Activated CD4-positive, CD25-positive, alpha-beta regulatory T cell treated with anti-CD3 and anti-CD28 coated beads, Interleukin-2, amount 50 U/mL, for 16 hours (primary cell): ENCODE measurements at places on chromosomes 1 and 21.

DNA sequence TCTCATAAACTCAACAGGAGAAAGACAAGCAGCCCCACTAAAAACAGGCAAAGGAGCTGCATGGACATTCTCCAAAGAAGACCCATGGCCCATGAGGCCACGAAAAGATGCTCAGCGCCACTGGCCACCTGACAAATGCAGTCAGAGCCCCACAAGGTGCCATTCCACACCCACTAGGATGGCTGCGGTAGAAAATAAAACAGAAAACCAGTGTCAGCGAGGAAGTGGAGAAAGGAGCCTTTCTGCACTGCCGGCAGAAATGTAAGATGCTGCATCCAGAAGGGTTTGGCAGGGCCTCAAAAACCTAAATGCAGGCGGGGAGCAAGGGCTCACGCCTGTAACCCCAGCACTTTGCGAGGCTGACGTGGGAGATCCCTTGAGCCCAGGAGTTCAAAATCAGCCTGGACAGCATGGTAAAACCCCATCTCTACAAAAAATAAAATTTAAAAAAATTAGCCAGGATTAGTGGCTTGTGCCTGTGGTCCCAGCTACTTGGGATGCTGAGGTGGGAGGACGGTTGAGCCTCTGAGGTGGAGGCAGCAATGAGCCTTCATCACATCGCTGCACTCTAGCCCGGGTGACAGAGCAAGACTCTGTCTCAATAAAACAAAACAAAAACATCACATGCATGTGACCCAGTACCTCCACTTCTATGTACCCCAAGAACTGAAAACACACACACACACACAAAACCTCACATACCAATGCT, 4.2 kb downstream of the WNT9A start:
- no peak for DNase-seq

DNA sequence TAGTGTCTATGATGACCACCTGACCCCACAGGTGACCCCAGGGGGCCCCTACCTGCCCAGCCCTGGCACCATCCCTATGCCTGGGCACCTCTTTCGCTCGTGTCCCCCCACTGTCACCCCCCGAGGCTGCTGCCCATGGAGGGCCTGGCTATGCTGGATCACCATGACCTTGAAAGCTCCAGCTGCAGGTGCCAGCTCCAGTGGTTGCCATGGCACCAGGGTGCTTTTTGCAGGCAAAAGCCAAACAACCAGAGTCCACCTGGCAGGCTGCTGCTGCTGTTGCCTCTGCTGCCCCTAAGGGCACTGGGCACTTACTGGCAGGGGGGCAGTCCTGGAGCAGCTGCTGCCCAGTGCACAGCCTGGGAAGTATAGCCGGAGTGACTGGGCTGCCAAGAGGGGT, 21.7 kb downstream of the ETNK2 start:
- no peak for DNase-seq

- DNase-seq, result no peak
Measured at GRCh38 chr1:24641646-24642151, 1.4 kb upstream of the SRRM1 start.

- DNase-seq, result no peak
Measured at GRCh38 chr1:36125129-36125991, at the start of gene COL8A2. COL8A2 (minus strand) TSS chr1:36125222; CDS start chr1:36100242, 24,980 bp downstream.

DNA sequence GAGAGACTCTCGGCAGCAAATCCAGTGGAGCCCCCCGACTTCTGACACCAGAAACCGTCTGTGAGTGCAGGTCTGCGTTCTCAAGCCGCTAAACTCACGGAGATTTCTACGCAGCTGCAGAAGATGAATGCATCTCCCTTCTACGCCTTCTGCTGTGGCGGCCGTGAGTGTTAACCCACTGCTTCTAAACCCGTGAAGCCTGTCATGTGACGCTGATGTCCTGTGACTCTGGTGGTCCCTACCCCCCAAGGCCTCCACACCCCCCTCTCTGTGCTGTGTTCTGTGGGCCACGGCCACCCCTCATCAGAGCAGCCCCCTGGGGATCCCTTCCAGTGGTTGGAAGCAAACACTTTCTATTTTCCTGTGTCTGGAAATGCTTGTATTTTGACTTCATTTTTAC, 33.9 kb upstream of the COL18A1 start:
- no peak for DNase-seq

DNA sequence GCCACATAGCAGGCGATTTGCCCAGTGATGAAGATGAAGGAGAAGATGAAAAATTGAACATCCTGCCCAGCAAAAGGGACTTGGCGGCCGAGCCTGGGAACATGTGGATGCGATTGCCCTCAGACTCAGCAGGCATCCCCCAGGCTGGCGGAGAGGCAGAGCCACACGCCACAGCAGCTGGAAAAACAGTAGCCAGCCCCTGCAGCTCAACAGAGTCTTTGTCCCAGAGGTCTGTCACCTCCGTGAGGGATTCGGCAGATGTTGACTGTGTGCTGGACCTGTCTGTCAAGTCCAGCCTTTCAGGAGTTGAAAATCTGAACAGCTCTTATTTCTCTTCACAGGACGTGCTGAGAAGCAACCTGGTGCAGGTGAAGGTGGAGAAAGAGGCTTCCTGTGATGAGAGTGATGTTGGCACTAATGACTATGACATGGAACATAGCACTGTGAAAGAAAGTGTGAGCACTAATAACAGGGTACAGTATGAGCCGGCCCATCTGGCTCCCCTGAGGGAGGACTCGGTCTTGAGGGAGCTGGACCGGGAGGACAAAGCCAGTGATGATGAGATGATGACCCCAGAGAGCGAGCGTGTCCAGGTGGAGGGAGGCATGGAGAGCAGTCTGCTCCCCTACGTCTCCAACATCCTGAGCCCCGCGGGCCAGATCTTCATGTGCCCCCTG, 3.3 kb downstream of the ZBTB18 start:
- DNase-seq, result no peak

DNA sequence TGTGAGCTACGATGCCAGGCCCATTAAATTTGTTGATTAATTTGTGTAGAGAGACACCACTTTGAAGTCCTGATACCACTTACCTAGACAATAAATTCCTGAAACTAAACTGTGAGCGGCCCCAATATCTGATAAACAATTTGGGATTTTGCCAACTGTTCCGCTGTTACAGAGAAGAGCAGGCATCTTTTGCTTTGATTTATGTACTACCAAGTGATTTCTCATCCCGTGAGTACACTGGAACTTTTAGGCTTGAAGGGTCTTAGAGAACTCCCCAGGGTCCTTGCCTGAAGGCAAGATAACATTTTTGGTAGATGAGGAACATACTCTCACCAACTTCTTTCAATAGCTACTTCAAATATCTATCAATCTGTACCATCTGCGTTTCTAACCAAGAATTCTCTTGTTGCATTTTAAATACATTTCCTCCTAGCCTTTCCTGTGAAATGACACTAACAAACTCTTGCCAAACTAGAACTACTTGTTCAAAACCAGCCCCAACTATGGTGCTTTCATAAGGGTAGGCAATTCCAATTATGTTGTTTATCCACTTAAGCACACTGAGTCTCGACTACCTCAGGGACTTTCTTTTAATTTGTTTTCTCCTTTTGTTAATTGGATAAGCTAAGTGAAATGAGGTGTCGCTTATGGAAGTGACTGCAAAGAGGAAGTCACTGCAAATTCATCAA, 23.2 kb upstream of the SLC30A1 start:
- no peak for DNase-seq

DNA sequence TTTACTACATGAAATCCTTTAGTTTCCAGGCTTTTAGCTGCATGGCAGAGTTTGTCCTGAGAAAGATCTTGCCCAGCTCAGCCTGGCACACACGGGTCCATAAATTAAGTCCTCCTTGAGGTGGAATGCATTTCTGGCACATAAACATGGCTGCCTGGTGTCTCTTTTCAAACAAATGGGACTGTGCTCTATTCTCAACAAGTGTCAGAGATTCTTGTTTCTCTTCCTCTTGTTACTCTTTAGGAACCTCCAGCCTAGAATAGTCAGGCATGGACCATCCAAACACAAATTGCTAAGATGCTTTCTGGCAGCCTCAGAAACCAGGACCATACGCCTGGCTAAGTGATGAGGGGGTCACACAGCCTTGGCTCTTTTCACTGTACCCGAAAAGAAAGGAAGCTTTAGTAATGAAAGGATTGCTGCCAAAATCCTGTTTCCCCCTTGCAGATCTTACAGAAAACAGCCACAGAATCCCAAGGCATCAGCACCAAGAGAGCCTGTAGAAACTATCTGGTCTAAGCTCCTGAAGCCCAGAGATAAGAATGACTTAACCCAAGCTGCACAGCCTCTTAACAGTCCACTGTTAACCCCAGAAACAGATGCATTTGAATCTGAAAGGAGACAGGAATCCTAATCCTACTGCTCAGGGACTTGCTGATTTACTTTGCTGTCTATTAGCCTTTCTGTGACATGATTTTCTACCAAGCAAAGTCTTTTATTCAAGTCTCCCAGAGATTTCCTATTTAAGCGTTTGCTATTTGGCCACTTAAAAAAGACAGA, 31.9 kb upstream of the NRDC start:
- no peak for DNase-seq

GRCh38 chr1:164064501-164064900, 494.5 kb upstream of the PBX1 start:
- DNase-seq, result no peak

DNA sequence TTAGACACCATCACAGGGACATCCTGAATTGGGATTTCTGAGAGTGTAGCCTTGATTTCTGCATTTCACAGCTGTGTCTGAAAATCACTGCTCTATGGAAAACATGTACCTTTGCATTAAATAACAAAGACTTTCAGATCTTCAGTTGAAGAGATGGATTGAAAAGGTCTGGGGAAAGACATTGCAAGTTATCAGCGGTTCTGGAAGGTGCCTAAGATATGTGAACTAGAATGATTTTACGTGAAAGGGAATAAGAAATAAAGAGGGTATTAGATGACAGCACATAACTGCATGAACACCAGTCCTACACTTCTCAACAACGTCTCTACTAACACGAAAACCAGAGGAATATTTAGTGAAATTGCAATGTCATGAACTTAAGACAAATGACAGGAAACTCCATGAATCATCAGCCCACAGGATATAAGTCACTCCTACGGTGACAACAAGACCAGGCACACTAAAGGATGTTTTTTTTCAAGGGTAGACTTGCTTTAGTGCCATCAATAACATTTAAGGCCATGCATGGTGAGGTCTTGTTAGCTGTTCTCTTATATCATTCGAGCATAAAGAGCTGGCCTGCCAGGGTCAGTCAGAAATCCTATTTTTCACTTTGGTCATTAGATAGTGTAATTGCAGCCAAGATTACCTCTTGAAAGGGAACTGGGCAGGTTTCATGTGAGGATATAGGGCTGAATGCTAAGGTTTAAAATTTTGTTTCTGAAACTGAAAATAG, 283.1 kb downstream of the GRIK1 start:
- DNase-seq, result no peak

DNA sequence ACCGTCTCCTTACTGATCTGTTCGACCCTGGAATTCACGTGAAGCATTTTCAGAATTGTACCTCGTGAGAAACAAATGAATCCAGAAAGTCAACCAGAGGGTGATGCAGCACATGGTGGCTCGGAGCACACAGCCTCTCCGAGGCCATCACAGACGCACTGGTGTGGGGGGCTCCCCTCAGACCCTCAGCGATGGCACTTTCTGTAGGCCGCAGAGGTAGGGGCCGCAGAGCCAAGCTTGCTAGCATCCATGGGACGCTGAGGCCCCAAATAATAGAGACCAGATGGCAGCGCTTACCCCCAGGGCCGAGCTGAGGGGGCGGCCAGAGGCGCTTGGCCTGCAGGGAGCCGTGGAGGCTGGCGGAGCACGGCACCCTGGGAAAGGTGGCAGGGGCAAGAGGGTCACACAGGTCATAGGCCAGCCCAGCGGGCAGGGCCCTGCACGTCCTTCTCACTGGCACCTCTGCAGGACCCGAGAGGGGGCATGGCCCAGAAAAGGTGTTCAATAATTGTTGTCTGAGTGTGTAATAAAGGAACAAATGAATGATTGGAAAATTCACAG, 28.1 kb upstream of the COL6A2 start:
- no peak for DNase-seq

DNA sequence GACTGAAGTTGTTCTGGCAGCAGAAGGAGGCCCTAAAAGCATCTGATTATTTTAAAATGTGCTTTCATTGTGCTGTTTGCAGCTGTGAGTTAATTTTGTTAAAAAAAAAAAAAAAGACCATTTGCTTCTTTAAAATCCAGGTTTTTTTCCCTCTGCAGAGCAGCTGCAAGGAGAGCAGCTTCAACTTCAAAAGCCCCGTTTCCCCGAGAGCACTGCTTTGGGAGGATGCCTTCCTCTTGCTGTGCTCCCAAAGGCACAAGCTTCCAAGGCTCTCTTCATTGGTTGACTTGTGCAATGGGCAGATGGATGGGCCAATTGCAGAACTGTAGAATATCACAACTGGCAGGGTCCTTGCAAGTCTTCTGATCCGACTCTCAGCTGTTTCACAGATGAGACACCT, 459.2 kb upstream of the PKN2 start:
- DNase-seq, result no peak

GRCh38 chr1:84803604-84804003, 89.4 kb downstream of the LPAR3 start:
- no peak for DNase-seq

DNA sequence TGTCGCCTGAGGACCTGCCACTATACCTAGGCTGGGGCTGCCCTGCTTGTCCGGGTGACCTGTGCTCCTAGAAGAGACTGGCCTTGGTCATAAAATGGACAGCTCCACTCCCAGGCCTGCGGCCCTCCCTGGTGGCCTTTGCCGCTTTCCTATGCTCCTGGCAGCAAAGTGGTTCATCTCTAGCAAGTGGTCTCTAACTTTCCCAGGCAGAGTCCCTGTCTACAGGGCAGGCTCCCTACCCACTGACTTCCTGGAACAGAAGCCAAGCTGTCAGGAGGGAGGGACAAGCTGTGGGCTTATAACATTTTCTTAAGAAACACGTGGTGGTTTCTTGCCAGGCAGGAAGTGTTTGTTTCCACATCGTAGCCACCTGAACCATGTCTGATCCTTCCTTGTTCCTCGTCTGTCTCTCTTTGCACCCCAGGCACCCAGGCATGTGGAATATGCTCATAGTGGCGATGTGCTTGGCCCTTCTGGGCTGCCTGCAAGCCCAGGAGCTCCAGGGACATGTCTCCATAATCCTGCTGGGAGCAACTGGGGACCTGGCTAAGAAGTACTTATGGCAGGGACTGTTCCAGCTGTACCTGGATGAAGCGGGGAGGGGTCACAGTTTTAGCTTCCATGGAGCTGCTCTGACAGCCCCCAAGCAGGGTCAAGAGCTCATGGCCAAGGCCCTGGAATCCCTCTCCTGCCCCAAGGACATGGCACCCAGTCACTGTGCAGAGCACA, 10.1 kb downstream of the H6PD start:
- DNase-seq, result no peak

DNA sequence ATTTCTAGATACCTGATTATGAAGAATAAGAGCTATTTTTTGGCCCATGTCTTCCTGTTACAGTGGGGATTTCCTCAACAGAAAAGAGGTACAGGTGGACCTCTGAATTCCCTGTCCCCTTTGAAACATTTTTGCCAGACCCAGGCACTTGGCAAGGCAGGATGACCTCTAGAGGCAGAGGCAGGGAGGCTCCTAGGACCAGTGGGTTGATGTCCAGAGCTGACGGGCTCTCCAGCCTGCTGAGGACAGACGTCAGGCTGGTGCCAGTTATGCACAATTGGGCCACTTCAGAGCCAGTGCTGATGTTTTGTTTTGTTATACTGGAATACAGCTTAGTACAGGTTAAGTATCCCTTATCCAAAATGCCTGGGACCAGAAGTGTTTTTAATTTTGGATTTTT, 18.5 kb upstream of the A3GALT2 start:
- no peak for DNase-seq
